ENCODE measurements at places on chromosomes 2 and 18.

- DNase-seq: no peak
Measured at GRCh38 chr2:120398996-120399888, 53.3 kb downstream of the INHBB start.

DNA sequence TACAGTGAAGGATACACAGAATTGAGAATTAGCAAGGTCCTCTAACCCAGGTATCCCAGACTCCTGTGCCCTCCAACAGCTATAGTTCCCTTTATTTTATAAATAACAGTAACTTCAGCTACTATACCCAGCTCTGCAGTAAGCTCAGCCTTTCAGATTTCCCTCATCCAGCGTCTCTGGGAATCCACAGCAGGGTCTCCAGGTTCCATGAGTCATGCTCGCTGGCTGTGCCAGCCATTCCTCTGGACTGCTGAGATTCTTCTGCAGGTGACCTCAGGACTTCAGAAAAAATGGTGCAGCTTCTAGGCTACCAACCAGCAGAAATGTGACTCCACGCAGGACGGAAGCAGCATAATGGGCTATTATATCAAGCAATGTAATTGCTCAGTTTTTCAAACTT, 419.3 kb downstream of the ZNF516 start:
- no peak for DNase-seq

GRCh38 chr2:176079285-176079830, 4.4 kb downstream of the EVX2 start:
- DNase-seq: no peak

DNA sequence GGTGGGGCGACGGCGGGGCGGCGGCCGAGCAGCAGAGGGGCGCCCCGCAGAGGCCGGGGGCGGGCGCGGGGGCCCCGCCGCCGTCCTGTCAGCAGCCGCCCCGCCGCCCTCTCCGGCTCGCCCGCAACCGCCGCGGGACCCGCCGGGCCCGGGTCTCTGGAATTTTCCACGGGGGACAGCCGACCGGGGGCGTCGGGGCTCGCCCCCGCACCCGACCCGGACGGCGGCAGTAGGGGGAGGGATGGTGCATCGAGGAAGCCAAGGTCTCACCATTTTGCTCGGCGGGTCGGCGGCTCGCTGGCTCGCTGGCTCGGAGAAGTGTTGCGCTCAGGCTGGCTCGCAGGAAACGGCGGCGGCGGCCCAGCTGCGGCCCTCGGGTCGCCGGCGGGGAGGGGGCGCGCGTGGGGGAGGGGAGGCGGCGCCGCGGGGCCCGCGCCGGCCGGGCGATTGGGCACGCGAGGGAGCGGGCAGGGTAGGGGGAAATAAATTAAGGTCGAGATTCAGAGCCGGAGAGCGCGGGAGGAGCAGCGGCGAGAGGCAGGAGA, 405 bp downstream of the PPP3R1 start:
- DNase-seq: no peak

DNA sequence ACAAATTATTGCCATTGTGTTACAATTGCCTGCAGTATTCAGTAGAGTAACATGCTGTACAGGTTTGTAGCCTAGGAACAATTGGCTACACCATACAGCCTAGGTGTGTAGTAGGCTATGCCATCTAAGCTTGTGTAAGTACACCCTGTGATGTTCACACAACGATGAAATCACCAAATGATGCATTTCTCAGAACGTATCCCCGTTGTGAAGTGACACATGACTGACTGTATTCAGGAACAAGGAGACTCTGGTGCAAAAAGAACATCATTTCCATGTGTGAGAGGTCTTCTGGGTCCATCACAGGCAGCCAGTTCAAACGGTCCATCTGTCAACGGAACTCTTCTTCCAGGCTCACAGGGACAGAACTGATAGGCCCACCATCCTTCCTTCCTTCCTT, 263.7 kb downstream of the ANAPC1 start:
- DNase-seq: no peak

DNA sequence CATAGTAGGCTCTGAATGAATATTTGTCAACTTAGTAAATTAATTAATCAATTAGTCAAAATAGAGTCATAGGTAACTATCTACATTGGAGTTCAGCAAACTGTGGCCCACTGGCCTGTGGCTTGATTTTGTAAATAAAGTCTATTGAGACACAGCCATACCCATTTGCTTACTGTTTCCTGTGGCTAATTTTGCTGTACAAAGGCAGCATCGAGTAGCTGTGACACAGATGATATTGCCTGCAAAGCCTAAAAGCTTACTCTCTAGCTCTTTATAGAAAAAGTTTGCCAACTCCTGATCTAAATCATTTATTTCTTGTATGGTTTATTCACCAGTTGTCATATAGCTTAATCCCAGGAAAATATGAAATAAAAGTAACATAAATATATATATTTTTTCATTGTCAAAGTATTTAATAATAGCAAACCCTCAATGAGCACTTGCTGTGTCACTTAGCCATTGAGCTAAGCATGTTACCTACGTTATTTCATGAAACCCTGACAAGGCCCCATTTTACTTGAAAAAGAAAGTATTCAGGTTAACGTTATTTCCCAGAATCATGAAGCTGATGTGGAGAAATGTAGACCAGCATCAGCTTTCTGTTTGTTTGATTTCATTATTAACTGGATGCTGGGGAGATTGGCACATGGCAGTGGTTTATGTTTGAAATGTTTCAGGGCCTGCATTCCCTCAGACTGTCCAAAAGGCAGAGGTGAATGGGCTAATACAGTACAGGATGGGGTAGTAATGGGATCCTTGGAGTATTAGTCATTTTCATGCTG, 69.6 kb downstream of the ICOS start:
- no peak for DNase-seq

- no peak for DNase-seq
Measured at GRCh38 chr2:240350006-240350355, 85.5 kb upstream of the GPC1 start.

- peak; percentile 73 for DNase-seq
Measured at GRCh38 chr2:227415538-227416424, 28.0 kb upstream of the SCYGR1 start.

DNA sequence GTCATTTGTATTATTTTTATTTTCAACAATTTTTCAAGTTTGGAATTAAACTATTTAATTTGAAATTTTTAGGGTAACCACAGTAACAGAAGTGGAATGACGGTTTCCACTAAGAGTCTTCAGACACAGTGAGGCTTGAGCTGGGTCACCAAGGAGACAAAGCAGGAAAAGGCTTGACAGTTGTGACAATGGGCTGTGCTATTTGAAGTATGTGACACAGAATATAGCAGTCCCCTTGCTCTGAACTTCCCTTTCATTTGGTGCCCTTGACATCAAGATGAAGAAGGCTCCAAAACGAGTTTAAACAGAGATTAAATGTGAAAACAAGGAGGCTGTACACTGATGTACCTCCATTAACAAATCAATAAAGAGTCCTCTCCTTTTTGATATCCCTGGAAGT, 265.4 kb upstream of the DLGAP1 start:
- no peak for DNase-seq

- no peak for DNase-seq
Measured at GRCh38 chr2:20444993-20445910, 1.6 kb upstream of the RHOB start.

DNA sequence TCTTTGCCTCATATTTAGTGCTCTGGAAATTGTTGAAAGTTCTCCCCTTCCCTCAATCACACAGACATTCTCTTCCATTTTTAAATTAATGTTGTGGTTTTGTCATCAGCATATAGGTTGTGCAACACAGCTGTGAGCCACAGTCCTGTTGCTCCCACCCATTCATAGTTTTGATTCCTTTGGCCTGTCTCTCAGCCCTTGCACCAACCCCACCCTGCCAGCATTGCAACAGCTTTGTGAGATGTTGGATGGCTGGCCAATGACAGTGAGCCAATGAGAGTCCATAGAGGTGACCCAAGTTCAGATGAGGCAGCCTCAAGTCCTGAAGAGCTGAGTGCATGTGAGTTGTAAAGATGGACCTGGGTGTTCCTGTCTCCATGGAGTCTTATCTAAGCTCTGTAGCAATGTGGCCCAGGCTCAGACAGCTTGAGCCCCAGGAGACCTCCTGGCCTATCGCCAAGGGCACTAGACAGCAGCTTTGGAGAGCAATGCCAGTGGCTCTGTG, 775.5 kb downstream of the RNF144A start:
- peak; percentile 81 for DNase-seq

DNA sequence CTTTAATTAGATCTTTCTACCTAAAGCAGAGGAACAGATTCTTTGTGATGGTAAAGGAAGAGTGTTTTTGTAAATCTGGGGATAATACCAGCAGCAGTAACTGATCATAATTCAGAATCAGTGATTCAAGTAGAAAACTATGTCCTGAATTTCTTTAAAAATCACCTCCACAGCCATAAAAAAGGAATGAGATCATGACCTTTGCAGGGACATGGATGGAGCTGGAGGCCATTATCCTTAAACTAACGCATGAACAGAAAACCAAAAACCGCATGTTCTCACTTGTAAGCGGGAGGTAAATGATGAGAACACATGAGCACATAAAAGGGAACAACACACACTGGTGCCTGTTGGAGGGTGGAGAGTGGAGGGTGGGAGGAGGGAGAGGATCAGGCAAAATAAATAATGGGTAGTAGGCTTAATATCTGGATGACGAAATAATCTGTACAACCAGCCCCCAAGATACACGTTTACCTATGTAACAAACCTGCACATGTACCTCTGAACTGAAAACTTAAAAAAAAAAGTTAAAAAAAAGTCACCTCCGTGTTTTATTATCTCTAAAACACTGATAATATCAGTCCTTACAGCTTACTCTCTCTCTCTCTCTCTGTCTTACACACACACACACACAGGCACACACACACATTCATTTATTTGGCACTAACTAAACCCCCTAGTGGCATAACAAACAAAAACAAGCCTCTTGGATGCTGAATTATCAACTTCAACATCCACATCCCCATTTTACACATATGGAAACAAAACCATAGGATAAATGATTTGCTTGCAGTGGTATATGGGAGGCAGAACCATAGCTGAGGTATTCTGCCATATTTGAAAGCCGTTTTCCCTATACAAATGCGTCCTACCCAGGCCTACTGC, 1.4 kb downstream of the TM4SF20 start:
- no peak for DNase-seq
